Activated gamma-delta T cell treated with anti-CD3 and anti-CD28 coated beads, Interleukin-2, amount 50 U/mL, for 16 hours (primary cell): ENCODE measurements at places on chromosomes 11 and 22.

- no peak for DNase-seq
Observed at GRCh38 chr22:44888491-44889254, 121.1 kb downstream of the PHF21B start.

DNA sequence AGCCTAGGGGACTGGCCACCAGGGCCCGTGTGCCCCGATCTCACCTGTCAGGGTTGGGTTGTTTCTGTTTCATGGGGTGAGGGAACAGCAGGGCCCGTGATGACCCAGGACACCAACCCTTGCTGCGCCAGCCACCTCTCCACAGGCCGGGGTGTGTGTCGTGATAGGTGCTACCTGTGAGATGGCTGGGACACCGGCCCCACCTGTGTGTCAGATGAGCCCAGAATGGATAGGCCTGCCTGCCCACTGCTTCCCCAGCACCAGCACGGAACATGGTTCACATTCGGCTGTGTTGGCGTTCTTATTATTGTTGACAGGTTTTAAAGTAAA lies 7.1 kb downstream of the CLDN5 start:
- no peak for DNase-seq

GRCh38 chr11:112810951-112811350 lies 150.3 kb upstream of the NCAM1 start:
- DNase-seq, result no peak

GRCh38 chr11:2704356-2704755 lies 4.6 kb upstream of the KCNQ1OT1 start:
- DNase-seq, result no peak

DNA sequence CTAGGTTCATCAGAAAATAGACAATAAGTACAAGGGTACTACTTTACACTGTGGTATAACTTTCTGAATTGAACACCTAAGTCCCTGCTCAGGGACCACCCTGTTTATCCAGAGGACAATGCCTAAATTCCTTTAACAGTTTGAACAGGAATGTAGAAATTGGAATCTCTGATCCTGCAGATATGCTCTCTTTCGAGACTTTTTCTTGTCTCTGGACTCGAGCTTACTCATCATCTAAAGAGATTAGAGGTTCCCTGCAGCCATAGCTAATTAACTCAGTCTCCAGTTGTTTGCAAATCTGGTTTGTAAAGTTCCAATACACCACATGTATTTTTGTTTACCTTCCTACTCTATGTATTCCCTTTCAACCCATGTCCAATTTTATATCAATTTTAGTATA lies 1.0 kb downstream of the HOATZ start:
- DNase-seq, result no peak

- DNase-seq, result no peak
Observed at GRCh38 chr11:67406969-67407687, 3.2 kb downstream of the TBC1D10C start.

- no peak for DNase-seq
Observed at GRCh38 chr22:41996826-41997225, 1.8 kb upstream of the WBP2NL start.

GRCh38 chr11:102476069-102476468 lies 23.5 kb upstream of the TMEM123 start:
- DNase-seq, result no peak

- no peak for DNase-seq
Observed at GRCh38 chr11:36328966-36329673, 33.0 kb downstream of the PRR5L start.

GRCh38 chr11:66360406-66361073 lies 11.0 kb downstream of the SLC29A2 start:
- no peak for DNase-seq

DNA sequence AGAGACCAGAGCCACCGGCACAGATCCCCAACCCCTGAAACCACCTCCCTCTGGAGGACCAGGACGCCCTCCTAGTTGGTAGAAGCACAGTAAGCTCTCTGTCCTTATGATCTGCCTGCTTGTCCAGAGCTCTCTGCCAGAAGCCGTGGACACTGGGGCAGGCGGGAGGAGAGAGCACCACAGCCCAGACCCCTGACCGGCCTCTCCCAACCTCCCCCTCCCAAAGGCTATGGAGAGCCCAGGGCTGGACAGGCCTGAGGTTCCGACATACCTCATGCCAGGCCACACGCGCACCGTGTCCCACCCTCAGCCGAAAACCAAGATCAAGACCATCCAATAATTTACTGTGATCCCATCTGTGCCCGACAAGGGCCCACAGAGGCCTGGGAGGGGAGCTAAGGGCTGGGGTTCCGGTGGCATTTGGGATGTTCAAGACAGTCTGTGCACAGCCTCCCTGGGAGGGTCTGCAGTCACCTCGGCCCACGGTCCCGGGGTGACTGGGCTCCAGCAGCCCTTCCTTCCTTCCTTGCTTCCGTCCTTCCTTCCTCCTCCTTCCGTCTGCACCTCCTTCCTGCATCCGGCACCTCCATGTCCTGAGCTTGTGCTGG lies 3.4 kb downstream of the HRAS start:
- no peak for DNase-seq

DNA sequence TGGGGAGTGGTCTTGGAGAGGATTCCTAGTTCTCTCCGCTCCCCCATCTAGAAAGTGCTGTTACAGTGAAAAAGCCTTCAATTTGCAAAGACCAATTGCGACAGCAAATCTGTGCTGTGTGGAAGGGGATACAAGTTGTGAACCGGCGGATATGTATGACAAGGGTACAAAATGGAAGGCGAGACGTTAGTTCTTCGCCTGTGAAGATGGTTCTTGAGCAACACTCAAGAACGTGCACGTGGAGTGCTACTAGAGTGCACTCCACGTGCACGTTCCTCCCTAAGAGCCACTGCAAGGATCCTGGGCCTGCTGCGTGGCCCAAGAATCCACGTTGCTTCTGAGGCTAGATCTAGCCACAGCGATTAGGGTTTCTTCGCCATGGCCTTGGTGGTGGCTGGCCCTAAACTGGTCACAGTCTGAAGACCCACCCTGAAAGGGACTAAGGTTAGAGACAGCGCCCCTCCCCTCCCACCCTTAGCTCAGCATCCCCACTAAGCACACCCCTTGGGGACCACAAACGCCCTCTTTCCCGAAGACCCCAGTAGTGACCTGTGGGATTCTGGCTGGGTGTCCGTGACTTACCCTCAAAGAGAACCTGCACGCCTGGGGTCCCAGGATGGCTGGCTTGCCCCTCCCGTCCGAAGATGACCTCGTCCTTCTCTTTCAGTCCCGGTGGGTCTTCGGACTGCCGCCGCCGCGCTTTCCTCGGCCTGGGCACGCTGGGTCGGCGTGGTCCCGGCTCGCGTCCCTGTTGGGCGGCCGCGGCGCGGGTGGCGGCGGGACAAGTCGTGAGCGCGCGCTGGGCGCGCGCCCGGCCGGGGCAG lies 519 bp upstream of the PDE3B start:
- DNase-seq, result no peak

DNA sequence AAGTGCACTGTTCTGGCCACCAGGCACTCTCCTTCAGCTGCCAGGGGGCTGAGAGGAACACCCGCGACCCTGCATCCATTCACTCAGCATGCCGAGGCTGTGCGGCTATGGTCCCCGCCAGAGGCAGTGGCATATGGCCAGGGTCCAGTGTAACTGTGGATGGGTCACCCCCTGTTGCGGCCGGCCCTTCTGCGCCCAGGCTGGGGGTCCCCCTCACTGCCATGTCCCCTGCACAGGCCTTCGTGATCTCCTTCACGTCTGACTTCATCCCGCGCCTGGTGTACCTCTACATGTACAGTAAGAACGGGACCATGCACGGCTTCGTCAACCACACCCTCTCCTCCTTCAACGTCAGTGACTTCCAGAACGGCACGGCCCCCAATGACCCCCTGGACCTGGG lies 20.8 kb upstream of the FADD start:
- DNase-seq, result no peak

DNA sequence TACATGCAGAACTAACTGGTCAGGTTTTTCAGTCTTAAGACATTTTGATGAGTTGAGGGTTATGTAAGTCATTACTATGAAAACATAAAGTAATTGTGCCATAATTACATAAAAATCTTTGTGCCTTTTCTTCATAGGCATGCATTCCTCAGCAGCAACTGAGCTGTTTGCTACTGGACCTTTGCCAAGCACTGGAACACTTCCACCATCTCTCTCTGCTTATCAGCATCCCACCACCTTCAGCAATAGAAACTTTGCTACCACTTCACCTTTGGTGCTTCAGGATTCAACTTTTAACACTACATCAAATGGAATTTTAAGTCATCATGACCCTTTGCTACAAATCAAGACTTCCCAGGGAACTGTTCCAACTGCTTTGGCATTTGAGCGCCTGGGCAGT lies 39.0 kb downstream of the QSER1 start:
- DNase-seq, result no peak

- no peak for DNase-seq
Observed at GRCh38 chr22:35705141-35705540, 12.5 kb upstream of the APOL5 start.

DNA sequence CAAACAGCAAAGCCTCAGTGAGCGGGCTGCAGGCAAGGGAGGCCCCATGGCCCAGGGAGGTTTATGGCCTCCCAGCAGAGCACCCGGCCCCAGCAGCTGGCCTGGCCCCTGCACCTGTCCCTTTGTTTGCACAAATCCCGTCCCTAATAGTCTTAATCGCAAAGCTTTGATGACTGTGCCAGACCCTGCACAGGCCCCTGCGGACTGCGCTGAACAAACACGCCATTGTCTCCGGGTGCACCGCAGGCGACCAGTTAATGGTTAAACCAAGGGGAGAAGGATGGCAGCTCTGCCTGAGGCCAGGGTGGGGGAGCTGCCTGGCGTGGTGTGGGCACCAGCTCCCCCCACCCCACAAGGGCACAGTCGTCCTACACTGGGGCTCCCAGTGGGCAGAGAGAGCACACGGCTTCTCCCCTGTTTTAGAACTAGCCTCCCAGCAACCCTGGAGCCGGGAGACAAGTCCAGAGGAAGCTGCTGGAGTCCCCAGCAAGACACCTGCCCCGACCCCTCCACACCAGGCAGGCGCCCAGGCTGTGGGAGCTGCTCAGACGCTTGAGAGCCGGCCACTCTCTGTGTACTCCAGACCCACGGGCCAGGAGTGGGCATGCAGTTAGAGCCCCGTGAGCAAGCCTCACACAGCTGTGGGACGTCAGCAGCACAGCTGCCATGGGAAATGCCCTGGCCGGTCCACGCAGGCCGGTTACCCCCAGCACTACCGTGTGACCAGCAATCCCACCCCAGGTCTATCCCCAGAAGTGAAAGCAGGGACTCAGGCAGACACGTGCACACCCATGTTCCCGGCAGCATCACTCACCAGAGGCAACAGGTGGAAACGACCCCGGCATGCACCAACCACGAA lies 39.7 kb upstream of the TH start:
- no peak for DNase-seq

GRCh38 chr11:1055109-1055703 lies 18.7 kb upstream of the MUC6 start:
- no peak for DNase-seq

DNA sequence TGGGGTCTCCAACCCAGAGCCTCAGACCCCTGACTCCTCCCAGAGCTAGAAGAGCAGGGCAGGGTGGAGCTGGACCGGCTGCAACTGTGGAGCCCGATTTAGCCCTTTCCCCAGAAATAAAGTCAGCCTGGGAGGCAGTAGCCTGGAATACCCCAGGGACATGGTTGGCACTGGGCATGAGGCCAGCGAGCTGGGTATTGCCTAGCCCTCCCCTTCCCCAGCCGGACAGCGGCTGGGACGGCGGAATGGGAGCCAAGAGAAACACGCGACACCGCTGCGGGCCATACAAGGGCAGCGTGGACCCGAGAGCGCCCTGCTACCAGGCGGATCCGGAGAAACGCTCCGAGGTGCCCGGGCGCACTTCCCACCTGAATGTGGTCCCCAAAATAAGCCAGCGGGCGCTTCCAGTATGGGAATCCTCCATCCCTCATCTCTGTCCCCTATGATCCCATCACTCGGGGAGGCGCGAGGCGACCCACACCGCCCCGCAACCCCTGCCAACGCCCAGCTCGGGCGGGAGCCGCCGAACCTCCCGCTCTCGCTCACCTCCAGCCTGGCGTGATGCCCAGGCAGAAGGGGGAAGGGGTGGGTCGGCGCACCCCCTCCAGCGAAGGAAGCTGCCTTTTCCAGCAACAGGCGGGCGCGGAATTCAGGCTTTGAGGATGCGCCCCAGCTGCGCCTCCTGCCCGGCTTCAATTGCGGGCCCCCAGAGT lies 758 bp downstream of the MCAM start:
- DNase-seq, result no peak

DNA sequence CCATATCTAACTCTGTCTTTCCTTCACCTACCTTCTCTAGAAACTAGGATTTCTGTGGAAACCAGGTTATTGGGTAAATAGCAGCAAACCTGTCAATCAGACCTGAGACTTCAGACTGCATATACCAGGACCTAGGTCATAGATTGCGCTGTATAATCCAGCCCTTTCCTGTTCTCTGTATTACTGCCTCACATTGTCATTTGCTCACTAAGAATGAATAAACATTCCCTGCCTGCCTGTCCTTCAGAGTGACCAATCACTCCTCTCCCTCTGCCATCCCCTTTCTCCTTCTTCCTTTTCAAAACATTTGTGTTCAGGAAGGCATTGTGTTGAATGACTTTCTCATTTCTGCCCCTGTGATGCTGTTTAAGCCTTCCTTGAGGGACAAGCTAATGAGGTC lies 14.1 kb upstream of the FZD4 start:
- DNase-seq, result no peak

DNA sequence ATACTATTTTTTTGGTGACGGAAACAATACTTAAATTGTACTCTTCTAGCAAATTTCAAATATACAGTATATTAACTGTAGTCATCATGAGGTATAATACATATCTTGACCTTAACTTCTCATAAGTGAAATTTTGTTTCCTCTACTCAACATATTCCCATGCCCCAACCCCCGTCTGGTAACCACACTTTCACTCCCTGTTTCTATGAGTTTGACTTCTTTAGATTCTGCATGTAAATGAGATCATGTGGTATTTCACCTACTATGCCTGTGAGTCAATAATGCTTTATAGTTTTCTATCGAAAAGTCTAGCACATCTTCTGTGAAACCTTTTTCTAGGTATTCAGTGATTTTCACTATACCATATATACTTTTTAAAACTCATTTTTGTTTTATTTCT lies 663.2 kb downstream of the CNTN5 start:
- no peak for DNase-seq

GRCh38 chr11:64239662-64240434 lies 1.0 kb upstream of the FKBP2 start:
- no peak for DNase-seq

DNA sequence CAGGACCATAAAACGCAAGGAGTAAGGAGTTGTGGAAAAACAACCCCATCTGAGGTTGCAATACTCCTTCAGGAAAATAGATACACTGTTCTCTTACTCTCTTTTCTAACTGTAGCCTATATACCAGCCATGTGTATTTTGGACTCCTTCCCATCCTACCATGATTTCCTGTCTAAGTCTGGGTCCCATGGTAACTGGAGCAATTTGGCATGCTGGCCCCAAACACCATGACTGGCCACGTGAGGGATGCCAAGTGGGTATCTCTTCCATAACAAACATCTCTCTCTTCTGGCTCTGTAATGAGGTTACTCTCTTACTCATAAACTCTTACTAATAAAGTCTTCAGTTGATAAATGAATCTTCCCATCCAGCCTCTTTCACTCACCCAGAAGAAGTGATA lies 26.5 kb downstream of the ABTB2 start:
- no peak for DNase-seq

GRCh38 chr11:92702037-92702804 lies 267.2 kb upstream of the MTNR1B start:
- no peak for DNase-seq

- DNase-seq, result no peak
Observed at GRCh38 chr11:48000432-48000831, 20.1 kb downstream of the PTPRJ start.

- DNase-seq, result no peak
Observed at GRCh38 chr11:30452842-30453241, 129.9 kb downstream of the ARL14EP start.
